ENCODE measurements at places on chromosomes 2 and 18.

DNA sequence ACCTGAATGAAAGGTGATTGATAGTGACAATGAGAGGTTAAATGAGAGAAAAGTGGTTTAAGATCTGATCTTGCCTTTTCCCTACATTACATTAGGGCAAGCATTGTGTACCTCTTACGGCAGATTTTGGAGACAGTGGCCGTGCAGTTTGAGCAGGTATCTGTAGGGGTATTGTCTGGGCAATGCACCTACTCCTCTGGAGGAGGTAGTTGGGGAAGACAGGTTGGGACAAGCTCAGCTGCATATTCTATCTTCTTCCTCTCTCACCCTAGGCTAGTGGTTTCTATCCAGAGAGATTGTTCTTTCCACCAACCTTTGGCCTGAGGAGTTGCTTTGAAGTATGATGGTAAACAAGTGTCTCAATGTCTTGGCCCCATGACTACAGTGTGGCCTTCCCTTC lies 323.2 kb downstream of the CYP26B1 start:
- DNase-seq: no peak

DNA sequence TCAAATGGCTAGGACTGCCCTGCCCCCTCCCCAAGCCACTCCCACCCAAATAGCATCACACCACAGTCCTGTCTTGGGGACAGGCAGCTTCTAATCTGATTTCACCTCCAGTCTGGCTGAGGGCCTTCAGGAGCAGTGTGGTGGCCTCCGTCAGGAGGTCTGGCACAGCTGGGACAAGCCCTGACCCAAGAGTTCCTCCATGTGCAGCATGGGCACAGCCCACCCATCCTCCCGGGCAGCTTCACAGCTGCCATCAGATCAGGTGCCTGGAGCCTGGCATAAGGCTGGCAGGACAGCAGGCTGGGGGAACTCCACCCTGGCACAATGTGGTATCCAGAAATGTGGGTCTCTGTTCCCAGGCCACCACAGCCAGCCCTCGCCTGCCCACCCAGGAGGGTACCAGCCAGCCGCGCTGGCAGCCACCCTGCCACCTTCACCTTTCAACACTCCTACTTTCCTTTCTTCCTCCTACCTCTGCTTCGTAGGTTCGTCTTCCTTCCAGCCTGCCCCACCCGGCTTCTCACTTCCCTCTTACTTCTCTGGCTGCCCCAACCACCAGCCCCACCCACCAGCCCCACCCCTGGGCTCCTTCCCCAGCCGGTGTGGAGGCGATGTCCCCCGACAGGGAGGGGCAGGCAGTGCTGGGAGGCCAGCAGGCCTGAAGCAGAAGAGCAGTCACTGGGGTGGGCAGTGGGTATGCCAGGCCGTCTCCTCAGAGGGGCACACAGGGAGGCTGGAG lies at the start of gene CAPG:
TSS of gene CAPG (minus strand) at position 522 of the 739 bp plus-strand sequence. CDS start 8,221 bp downstream, outside the sequence.
- no peak for DNase-seq

GRCh38 chr2:176001281-176001915 lies 669 bp downstream of the LNPK start:
- peak; percentile 61 for DNase-seq

DNA sequence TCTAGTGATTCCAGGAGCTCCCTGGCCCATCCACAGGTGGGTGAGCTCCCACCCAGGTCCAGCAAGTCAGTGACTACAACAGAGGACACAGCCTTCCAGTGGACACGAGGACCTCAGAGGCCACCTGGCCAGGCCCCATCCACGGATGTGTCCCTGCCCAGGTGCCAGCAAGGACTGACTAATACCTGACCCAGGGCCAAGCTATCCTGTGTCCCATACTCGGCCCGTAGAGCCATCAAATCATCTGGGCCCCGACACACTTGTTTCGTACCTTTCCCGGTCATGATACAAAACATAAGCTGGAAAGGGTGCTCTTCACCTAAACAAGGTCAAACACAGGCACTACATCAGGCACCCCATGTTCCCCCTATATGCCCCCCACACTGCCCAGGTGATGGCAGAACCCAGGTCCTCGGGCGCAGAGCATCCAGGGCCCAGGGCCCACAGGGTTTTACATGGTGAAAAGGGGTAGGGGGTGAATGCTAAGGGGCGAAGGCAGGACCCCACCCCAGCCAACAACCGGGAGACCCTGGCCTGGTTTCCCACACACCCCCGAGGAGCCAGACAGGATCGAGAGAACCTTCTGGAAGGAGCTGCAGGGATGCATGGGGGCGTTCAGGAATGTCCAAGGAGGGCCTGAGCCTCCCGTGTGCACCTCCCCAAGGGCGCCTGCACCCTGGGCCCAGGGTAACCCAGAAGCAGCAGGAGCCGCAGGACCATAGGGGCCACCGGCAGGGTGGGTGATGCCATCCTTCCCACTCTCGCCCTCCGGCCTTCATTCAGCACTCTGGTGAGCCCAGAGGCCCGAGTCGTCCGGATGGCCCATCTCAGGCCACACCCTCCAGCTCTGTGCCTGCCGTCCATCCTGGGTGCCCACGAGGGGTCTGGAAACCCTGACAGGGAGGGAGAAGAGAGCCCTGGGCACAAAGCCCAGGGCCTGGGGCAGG lies 94.3 kb downstream of the HDAC4 start:
- no peak for DNase-seq

DNA sequence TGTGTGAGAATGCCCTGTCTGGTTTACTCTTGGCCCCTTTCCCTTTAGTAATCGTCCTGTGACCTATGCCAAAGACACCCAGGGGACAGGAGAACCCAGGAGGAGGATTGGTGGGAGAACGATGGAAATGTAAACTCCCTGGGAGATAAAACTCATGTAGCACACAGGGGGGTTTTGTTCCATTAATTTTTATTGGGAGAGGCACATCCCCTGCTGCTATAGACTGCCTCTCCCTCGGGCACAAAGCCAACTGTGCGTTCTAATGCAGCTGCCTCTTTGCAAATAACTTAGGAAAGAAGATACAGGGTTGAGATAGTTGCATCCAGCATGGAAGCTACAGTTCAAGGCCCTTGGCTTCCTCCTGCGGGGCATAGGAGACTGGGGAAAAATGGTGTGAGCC lies 489.6 kb downstream of the SLC4A3 start:
- no peak for DNase-seq

- DNase-seq: no peak
These were observed 359.3 kb downstream of the TMEM182 start for GRCh38 chr2:103121106-103121505.

DNA sequence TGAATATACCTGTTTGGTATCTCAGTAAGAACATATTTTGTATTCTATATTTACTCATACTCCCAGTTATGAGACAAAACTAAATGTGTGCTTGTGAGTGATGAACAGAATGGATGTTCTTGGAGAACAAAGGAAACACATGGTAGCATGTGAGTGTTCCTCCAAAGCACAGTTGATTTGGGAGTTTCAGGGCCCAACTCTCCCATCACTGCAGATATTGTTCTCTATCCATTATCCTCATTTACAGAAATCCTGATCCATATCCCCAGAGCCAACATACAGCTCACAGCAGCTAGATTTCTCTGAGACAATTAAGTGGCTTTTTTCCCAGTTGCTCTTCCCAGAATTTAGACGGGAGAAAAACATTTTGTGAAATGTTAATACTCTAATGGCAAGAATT lies 75.6 kb upstream of the MAPRE2 start:
- no peak for DNase-seq
